Foreskin fibroblast (primary cell): ENCODE measurements at places on chromosomes 1 and 21.
A peak's percentile ranks its signal among the peaks of the same experiment; 100 is the strongest.

DNA sequence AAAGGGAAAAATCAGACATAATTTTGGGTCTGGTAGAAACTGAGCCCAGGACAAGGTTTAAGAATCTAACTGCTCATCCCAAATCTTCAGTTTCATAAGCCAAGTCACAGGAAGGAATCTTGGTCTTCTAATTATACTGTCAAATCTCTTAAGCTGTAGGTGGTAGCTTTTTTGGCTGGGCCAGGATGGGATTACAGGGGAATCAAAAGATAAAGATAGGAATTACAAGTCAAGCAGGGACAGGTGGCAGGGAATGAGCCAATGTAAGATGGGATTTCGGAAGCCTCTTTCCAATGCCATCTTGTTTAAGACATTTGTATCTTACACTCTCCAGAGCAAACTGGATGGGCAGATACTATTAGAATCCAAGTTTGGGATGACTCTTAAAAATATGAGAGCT is 383.5 kb downstream of the KCNH1 start:
- DNase-seq = no peak

GRCh38 chr1:245428681-245429080 is 273.9 kb downstream of the KIF26B start:
- no peak for DNase-seq

- DNase-seq = no peak
These were observed 4.3 kb upstream of the SORT1 start for GRCh38 chr1:109402025-109402424.

- peak; percentile 70 for DNase-seq
These were observed 877 bp downstream of the IRF2BP2 start for GRCh38 chr1:234608911-234609690.

- peak; percentile 6 for DNase-seq
These were observed 6.1 kb downstream of the NPL start for GRCh38 chr1:182795563-182796228.

DNA sequence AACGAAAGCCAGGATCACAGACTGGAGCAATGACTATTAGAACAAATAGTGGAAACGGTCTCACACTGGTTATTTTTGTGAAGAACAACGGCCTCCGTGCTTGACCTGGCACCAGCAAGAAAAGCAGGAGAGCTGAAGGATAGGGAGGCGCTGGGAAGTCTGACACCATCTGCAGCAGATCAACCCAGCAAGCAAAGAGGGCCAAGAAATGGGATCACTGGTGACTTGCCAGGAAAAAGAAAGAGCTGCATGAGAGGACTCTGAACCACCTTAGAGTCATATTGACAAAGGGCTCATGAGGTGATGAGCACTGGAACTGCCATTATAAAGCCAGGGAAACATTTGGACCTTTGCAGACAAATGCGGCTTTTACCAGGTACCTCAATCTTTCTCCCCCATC is 25.0 kb downstream of the MTOR start:
- DNase-seq = no peak

- peak; percentile 30 for DNase-seq
These were observed 60.9 kb upstream of the C1orf105 start for GRCh38 chr1:172359491-172359999.

DNA sequence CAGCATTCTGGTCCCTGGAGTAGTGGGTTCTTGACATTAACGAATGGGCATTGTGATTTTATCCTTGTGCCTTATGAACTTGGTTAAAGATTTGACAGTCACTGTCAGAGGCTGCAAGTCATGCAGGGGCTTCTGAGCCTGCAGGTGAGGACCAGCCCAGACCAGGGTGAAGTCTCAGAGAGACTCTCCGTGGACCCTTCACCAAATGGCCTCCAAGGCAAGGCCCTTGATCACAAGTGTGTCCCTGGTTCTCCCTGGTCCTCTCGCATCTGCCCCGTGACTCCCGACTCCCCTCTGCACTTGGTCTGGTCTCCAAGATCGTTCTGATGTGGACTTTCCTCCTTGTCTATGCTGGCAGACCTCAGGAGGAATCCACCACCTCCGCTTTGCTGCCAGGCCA is 476.5 kb upstream of the VAMP3 start:
- no peak for DNase-seq

DNA sequence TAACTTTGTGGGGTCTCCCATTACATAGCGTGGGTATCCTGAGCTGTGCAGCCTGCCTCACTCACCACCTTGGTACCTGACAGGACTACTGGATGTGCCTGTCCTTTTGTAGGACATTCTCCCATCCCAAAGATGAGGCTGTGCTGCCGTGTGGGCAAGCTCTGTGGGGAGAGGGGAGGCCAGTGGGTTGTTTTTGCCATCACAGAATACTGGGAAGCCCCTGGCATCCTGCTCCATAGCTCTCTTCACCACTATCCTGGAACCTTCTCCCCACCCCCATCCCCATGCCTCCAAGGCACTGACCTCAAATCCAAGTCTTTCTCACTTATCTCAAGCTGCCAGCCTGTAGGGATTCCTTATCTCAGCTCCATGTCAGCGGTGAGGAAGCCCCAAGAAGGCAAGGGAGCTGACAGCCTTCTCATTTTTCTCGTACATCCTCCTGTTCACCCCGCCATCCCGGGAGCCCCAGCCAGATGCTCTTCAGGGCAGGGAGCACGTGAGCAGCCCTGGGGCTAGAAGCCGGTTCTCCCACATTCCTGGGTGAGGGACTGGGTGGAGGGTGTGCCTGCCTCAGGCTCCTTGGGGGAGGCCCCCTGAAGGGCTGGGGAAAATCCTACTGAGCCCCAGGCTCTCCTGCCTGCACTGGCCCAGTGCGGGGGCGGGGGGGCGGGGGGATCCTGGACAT is 2.4 kb upstream of the ELF3 start:
- peak; percentile 57 for DNase-seq

DNA sequence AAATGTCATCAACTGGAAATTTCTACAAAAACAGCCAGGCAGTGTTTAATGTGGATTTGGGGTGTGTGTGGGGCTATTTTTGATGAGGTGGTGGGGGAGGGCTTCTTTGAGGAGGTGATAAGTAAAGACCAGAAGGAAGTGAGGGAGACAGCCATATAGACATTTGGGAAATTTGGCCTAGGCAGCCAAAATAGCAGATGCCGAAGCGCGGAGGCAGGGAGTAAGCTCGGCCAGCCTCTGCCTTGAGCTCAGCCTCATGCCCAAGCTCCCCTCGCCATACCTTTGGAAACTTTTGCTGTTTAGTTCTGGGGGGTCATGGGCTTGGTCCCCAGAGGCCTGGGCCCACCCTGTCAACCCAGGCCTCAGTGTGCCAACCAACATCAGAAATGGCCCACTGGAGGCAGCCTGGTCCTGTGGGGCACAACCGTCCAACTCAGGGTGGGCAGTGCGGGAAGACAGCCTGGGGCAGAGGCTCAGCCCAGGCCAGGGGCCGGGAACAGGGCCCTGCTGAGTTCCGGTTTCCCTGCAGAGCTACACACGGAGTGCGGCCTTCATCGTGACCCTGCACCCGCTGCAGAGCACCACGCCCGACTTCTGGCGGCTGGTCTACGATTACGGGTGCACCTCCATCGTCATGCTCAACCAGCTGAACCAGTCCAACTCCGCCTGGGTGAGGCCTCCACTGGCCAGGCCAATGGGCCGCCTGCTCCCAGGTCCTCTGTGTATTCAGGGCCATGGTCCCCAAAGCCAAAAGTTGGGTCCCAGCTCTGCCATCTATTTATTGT is 84.0 kb downstream of the PTPRU start:
- no peak for DNase-seq

GRCh38 chr1:33886496-33886895 is 22.6 kb downstream of the HMGB4 start:
- DNase-seq = no peak

DNA sequence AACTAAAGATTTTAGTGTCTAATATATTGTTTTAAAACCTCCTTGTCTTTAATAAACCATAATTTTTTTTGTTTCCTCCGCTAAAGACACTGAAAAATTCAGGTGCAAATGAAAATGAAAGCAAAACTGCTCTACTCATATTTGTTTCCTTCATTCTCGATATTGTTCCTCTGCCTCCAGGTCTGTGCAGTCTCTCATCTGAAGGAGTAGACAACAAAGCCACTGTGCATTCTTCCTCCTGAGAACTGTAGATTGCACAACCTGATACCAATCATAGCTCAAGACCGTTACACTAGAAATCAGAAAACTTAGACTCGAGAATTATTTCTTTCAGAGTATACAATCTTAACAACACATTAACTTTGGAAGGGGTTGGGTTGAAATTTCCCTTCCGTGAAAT is 373.1 kb upstream of the CXADR start:
- peak; percentile 7 for DNase-seq

- DNase-seq = no peak
These were observed 663 bp downstream of the ACOT7 start for GRCh38 chr1:6392809-6393399.

DNA sequence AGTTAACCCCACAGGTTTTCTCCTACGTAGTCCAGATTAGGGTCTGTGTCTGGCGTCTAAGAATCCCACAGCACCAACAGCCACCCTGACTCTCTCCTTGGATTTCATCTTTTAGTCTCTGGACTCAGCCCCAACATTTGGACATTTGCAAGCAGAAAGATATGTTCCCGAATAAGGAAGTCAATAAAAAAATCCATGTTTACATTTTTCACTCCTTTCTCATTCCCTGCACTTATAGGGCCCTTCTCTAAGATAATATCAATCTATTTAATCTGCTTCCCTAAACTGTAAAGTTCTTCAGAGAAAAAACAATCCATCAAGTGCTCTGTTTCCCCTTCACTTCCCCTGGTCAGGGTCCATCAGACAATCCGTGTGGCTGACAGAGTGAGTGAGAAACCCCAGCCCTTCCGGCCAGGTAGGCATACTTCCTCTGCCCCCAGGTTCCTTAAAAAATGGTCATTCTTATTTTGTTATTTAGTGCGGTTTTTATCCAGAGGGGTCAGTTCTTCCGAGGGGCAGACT is 105.9 kb upstream of the CDC42BPA start:
- peak; percentile 41 for DNase-seq

DNA sequence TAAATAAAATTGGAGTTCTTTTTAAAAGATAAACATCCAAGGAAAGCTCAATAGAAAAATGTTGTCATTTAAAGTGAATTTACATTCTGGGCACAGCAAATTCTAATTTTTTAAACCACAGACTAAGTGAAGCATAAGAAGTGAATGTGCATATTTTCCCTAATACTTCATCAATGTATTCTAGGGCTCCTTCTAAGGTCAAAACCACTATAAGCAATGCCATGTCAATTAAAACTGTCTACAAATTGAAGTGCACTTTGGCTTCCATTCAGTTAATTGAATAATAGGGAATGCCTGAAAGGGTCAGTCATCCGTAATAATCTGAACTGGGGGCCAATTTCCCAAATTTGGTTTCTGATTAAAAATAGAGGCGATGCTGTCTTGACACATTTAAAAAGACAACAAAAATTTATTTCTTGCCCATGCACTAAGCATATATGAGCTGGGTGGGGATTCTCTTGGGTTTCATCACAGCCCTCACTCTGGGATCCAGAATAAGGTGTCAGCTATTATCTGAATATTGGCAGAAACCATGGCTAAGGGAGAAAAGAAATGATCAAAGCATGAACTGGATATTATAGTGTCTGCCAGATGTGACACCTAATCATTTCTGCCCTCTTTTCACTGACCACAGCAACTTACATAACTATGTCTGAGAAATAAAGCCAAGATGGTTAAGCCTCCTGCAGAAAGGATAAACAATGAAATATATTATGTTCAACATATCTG is 660.6 kb upstream of the B3GALT2 start:
- no peak for DNase-seq

- DNase-seq = no peak
These were observed 10.2 kb upstream of the AHDC1 start for GRCh38 chr1:27614043-27614624.

- peak; percentile 8 for DNase-seq
These were observed 58.7 kb upstream of the RGS1 start for GRCh38 chr1:192516776-192517297.

GRCh38 chr1:6519491-6519934 is 28.0 kb upstream of the PLEKHG5 start:
- no peak for DNase-seq

DNA sequence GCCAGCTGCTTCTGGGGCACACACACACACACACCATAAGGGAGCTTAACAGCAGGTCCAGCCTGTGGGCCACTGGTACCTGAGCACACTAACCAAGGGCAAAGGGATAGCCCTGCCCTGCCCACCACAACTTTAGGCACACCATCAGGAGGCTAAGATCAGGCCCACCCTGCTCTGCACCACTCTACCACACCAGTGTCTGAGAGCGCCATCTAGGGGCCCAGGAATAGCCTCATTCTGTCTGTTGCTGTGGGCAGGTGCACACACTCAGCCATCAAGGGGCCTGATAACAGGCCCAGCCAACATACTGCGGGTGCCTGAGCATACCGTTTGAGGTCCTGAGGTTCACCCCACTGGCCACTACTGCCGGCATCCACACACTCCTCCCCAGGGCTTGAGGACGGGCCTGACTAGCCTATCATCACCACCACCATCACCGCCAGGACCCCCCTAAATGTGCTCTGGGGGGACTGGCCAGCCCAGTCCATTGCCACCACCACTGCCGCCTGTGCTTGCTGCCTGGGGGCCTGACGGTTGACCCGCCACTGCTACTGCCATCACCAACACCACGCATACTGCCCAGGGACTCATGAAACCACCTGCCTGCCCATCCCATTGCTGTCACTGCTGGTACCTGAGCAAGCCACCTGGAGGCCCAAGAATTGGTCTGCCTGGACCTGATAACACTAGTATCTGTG is 31.3 kb downstream of the NSL1 start:
- DNase-seq = no peak

GRCh38 chr1:173297798-173298391 is 90.8 kb upstream of the TNFSF4 start:
- DNase-seq = no peak

DNA sequence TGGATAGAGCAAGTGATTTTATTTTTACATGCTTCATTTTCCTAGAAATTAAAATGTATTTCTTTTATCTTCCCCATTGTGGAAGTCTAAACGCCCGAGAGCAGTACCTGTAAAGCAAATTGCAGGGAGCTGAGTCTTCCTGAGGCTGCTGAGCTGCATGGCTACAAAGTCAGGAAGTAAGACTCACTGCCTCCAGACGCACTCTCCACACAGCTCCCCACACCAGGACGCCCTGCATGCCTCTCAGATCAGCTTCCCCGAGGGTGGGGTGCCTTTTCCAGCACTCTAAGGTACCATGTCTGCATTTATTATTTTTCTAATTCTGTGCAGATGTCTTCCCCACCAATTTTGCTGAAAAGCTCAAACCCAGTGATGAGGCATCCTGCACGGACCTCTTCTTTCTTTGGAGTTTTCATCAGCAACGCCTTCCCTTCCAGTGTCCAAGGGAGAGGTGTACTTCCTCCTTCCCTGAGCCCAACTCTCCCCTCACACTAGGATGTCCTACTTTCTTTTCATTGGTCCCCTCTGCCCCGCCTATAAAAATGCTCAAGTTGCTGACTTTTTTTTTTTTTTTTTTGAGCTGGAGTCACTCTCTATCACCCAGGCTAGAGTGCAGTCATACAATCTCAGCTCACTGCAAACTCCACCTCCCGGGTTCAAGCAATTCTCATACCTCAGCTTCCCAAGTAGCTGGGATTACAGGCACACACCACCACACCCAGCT is 114.7 kb downstream of the PCNX2 start:
- no peak for DNase-seq

GRCh38 chr21:33064623-33065390 is 5.1 kb upstream of the OLIG1 start:
- DNase-seq = no peak
